Stimulated activated CD8-positive, alpha-beta memory T cell treated with anti-CD3 and anti-CD28 coated beads, Interleukin-4, amount 100 ng/mL, for 1 hour (primary cell): ENCODE measurements at places on chromosomes 3 and 15.

DNA sequence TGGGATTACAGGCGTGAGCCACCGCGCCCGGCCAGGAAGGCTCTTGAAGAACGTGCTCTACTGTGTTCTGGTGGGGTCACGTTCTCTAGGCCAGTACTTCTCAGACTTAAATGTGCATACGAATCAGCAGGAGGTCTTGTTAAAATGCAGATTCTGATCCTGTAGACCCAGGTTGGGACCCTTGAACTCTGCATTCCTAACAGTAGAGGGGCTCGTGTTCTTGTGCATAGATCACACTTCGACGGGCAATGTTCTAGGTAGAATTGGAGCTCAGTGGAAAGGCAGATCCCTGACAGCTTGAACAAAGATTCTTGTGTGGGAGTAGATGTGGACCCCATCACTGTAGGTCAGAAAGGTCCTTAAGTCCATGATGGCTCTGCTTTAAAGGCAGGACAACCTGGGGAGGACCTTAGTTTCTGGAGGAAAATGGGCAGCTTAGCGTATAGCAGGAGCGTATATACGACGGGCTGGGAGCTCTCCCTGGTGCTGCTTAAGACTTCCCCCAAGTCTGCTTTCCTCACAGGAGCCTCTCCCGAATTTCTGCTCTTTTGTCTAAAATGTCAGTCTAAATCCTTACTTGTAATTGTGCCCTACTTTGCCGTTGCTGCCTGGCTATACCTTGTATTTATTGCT, 16.9 kb upstream of the FAM81A start:
- DNase-seq = no peak

DNA sequence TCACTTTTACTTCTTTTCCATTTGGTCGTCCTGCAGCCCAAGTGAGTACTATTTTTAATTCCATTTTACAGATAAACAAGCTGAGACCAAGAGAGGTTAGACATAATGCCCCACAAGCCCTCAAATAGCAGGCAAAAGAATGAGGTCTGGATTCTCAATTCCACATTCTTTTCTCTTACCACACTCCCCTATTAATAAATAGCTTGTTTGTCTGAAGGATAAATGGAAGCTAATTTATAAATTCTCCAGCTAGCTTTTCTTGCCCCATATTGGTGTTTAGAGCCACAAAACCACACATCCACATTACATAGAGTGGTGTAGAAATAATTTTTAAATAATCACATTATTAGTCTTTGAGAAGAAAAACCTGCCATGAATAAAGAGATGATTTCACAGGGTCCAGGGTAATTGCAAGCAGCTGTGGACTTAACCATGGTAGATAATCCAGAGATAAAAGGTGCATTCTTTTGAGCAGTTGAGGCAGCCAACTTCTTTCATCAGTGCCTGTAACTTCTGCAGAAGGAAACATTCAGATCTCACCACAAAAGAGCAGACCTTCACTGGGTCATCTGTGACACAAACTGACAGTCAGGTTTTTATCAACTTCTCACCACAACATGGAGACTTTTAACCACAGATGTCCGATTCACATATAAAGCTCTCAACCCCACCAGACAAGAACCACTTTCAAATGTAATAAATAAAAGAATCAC, 313.4 kb upstream of the STT3B start:
- no peak for DNase-seq

GRCh38 chr3:13513051-13513912, 33.2 kb downstream of the HDAC11 start:
- no peak for DNase-seq

DNA sequence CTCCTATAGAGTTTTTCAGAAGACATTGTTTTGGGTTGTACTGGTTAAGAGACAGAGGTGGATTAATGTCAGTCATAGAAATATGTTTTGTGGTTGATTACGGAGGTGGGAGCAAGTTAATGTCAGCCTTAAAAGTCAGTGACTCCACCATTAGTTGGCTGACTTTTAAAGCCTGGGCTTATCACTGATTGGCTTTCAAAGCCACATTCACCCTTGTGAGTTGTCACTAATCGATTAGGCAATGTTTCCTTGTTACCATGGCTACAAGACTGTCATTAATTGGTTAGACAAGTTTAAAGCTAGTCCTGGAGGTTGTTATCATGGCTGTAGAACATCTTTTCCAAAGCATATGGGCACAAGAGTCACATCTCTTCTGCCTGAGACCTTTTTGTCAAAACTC, 73.0 kb downstream of the NEO1 start:
- DNase-seq = no peak

- no peak for DNase-seq
Observed at GRCh38 chr3:140284372-140284771, 349.4 kb downstream of the CLSTN2 start.

DNA sequence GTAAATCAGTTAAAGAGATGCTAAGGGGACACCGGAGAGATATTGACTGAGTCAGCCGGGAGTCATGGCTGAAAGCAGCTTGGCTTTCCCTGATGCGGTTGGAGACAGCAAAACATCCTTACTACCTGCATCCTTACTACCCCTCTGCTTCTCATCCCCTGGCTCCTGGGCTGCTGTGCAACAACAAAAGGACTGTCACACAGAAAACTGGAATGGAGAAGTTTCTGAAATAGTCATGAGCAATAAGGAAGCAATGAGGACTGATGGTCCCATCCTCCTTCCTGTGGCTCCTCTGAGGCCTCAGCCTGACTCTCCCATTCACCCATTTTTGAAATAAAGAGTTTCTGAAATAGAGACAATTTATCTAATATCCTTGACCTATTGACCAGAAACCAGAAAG, 1.1 kb downstream of the HCLS1 start:
- DNase-seq = no peak

DNA sequence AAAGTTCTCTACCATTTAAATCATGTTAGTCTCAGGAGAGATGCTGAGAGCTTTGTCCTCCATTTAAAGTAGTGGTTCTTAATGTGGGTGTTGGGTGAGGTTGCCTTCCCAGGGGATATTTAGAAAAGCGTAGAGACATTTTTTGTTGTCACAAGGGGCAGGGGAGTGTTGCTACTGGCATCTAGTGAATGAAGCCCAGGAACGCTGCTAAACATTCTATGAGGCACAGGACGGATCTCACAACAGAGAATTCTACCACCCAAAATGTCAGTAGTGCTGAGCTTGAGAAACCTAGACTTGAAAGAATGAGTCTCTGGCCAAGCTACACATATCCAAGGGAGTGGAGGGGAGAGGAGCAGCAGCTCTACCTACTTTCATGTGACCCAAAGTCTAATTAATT, 60.7 kb upstream of the CTNNB1 start:
- no peak for DNase-seq

DNA sequence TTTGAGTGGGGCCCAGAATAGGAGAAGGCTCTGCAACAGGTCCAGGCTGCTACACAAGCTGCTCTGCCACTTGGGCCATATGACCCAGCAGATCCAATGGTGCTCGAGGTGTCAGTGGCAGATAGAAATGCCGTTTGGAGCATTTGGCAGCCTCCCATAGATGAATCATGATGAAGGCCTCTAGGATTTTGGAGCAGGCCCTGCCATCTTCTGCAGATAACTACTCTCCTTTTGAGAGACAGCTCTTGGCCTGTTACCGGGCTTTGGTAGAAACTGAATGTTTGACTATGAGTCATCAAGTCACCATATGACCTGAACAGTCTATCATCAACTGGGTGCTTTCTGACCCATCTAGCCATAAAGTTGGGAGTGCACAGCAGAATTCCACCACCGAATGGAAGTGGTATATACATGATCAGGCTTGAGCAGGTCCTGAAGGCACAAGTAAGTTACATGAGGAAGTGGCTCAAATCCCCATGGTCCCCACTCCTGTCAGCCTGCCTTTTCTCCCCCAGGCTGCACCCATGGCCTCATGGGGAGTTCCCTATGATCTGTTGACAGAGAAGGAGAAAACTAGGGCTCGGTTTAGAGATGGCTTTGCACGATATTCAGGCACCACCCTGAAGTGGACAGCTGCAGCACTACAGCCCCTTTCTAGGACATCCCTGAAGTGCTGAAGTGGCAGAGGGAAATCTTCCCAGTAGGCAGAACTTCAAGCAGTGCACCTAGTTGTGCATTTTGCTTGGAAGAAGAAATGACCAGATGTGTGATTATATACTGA, 971.4 kb downstream of the MCTP2 start:
- no peak for DNase-seq

DNA sequence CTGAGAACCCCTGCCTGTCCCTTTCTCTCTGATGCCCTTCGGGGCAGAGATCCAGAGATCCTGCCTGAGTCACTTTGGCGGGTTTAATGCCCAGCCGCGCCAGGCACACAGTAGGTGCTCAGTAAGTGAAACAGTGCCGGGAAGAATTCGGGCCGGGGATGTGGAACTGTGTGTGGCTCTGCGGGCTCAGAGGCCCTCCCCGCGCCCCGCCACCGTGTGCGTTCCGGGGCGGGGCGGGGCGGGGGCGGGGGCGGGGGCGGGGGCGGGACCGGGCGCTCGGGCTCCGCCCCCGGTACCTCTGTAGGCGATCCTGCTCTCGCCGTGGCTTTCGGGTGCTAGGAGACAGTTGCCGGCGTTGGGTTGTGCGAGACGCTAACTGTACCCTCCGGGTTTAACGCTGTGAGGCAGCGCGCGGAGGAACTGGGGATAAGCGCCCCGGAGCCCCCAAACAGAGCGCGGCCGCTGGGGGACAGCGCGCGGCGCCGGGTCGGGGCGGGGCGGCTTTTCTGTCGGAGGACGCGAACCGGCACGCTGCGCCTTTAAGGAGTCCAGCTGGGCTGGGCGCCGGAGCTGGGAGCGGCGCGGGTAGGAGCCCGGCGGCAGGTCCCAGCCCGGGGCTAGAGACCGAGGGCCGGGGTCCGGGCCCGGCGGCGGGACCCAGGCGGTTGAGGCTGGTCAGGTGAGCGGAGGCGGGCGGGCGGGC, at the start of gene ABHD6:
Gene ABHD6 (plus strand): TSS at position 555 of the 703 bp plus-strand sequence. CDS start 18,795 bp downstream, outside the sequence.
- DNase-seq = peak; percentile 66

GRCh38 chr3:186839874-186840641, 2.5 kb upstream of the ADIPOQ start:
- no peak for DNase-seq
